ENCODE measurements at places on chromosomes 2 and 18.

DNA sequence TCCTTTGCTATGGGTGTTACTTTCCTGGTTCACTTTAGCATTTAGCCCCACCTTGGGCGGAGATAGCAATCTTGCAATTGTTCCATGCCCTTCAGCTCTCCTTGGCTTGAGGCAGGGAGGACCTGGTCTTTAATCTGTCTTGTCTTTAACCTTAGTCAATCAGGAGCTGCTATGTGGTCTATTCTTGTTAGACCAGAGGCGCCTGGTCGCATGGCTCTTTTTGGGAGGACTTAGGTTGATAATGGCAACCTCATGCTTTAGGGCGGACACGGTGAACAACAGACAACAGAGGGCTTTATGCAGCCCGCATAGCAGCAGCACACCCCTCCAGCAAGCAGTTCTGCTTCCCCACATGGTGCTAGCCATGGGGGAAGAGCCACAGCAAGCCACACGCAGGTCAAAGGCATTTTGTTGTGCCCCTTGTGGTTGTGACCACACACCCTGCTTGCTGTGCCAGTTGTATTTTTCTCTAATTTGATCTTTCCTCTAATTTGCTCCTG lies 17.7 kb upstream of the ZDBF2 start:
- DNase-seq = no peak

- no peak for DNase-seq
Measured at GRCh38 chr2:149861034-149861433, 273.5 kb upstream of the MMADHC start.

- no peak for DNase-seq
Measured at GRCh38 chr18:46751882-46752281, 5.0 kb downstream of the ST8SIA5 start.

DNA sequence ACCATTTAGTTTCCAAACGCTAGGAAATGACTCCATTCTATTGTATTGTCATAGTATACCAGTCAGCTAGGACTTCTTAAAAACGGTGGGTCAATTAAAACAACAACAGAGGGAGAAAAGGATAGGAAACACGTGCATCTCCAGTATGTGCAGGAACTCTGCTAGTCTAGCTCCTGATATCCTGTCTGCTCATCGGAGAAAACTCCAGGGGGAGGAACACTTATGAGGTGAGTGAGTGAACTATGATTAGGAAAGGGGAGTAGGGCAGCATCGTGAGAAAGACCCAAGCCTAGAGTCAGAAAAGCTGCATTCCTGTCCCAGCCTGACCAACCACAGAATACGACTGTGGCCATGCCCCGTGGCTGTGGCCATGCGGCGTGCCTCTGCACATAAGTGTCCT lies 34.2 kb downstream of the DTNB start:
- no peak for DNase-seq

DNA sequence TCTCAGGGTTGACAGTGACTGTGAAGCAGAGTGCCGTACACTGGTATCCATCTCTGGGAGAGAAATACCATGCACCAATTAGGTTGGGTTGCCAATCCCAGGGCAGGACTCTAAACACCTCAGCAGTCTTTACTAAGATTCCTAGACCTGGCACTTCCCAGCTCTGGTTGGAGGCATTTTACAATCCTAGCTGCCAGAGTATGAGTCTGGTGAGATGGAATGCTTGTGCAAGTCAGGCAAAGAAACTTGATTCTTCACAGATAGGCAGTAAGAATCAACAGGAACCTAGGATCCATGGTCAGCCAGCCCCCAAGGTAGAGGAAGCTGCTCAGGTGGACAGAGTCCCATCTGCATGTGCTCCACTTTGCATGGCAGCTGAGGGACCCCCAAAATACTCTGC lies 6.0 kb upstream of the UGT1A5 start:
- DNase-seq = no peak

- no peak for DNase-seq
Measured at GRCh38 chr2:136638193-136638592, 127.2 kb upstream of the THSD7B start.

All from D341Med (cell line).